ENCODE measurements at places on chromosomes 4 and X. TPM values are rescaled to one million over a fixed set of nuclear protein-coding genes. Genes with fewer than 3 reads are reported as not detected.

The AR gene
- total RNA-seq = 5.0 TPM

- no peaks in the 10 kb centered on the region for H3K27me3 ChIP-seq
- no peak overlapping the region for H3K4me3 ChIP-seq
- no peak overlapping the region for H3K27ac ChIP-seq
- no peaks in the 10 kb centered on the region for H3K36me3 ChIP-seq
- no peaks in the 10 kb centered on the region for H3K4me1 ChIP-seq
These were observed 559.1 kb downstream of the ZNF674 start for GRCh38 chrX:45986081-45986480.

DNA sequence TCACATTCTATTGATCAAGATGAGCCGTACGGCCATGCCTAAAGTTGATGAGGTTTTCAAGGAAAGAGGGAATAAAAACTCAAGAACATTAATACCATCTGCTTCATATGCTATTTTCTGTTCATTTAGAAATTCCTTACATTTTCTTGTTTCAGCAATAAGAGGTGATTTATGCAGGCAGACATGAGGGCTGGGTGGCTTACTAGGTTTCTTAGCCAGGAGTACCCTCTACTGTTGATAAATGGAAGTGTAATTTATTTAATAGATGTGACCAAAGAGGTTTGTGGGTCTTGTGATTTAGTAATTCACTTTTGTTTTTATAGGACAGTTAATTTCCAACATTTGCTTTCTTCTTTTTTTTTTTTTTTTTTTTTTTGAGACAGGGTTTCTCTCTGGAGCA lies 6.4 kb upstream of the SMIM9 start:
- no peak overlapping the region for H3K27ac ChIP-seq
- no peaks in the 10 kb centered on the region for H3K36me3 ChIP-seq
- H3K4me1 ChIP-seq = no peaks in the 10 kb centered on the region
- H3K27me3 ChIP-seq = no peaks in the 10 kb centered on the region

The CLIC2 gene
- total RNA-seq = 10.2 TPM

The VSIG1 gene
- 0.39 TPM for total RNA-seq

The GPRASP3 gene
- total RNA-seq = 49.5 TPM
